ELF-1 (cell line): ENCODE measurements at places on chromosomes 11 and 22.

- no peak for DNase-seq
Measured at GRCh38 chr11:117484156-117484555, 156.5 kb downstream of the CEP164 start.

DNA sequence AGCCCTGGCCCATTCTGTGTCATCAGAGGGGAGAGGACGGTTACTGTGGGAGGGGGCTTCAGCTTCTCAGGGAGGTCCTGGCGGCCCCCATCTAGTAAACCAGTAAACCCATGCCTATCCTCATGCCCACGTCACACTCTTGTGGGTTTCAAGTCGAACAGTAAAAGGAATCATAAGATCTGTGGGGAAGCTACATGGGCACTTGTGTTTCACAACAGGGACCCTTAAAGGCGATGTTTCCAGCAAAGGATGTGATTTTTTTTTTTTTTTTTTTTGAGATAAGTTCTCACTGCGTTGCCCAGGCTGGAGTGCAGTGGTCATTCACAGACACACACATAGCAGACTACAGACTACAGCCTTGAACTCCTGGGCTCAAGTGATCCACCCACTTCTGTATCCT lies 9.2 kb upstream of the PARVG start:
- no peak for DNase-seq

GRCh38 chr11:126790550-126791081 lies 210.0 kb downstream of the KIRREL3 start:
- DNase-seq = peak; percentile 43

DNA sequence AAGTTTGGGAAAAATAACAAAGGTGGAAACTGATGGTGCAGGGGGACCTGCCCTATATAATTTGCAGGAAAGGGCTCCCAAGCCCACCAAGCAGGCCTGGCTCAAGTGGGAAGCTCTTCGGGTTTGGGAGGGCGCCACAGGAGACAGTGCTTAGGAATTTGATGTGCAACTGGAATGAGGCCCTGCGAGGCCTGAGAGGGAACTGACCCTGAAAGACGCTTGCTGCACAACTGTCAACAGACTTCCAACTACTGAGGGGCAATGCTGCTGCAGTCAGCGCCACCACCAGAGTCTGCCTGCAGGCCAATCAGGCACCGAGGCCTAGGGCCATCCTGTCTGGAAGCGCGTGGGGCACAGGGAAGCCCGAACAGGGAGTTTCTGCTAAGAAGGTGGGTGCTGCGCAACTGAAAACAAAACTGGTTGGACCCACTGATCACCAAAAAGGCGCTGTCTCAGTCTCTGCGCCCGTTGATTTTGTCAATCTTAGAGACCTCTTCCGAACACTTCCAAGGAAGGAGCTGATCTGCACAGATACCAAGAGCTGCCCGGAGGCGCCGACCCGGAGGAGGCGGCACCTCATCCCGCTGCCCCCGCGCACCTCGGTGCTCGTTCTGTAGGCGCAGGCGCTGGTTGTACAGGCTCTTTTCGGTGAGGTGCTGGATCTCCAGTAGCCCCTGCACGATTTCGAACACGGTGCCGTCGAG lies 667 bp downstream of the DGCR6L start:
- peak; percentile 68 for DNase-seq

DNA sequence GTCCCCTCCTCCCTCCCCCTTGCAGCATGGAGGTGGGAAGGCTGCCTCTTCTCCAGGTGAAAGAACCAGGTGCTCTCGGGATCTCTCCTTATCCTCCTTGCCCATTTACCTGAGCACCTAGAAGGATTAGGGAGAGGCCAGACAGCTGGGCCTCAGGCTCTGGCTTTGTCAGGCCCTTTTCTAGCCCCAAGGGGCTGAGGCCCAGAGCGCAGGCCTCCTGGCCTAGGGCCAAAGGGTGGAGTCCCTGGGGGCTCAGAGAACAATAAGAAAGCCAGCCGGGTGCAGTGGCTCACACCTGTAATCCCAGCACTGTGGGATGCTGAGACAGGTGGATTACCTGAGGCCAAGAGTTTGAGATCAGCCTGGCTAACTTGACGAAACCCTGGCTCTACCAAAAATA lies 5.4 kb upstream of the TTLL1 start:
- no peak for DNase-seq

DNA sequence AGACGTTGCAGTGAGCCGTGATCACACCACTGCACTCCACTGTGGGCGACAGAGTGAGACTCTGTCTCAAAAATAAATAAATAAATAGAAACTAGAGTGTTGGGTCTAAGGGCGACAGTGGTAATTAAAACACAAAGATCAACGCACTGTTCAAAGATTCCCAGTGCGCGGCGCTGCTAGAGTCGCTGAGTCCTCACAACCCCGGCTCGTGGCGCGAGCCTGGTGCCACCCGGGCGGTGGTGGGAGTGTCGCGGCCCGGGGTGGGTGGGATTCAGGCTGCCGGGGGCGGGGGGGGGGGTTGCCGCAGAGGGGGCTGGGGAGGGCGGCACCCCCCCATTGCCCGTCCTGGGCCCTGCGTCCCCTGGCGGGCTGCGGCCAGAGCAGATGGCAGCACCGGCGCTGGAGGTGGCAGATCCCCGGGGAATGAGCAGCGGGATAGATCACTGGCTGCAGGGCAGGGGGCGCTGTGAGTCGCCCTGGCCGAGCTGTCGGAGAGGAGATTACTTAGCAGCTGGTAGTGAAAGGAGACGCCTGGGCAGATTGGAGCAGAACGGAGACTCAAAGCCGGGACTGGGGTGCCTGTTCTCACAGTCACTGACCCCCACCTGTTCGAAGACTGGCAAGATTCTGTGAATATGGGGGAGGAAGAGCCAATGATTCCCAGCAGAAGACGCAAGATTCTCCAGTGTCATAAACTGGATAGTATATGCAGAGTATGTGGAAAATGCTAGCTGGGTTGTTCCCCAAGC lies 30.2 kb upstream of the APOBEC3A start:
- peak; percentile 84 for DNase-seq

DNA sequence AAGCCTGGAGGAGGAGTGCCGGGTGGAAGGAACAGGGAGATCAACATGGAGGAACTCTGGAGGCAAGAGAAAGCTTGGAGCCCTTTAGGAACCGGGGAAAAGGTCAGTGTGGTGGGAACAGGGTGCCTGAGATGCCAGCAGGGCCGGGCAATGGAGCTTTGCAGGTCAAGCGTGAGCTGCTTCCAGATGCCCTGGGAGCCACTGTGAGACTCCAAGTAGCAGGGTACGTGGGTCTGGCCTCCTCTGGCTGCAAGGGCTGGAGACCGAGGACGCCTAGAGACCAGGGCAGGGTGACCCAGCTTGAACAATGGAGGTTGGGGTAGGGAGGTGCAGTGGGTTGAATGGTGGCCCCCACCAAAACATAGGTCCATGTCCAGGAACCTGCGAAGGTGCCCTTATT lies 15.6 kb upstream of the EMID1 start:
- DNase-seq = no peak

- DNase-seq = no peak
Measured at GRCh38 chr22:49086181-49086580, 741.5 kb downstream of the BRD1 start.

DNA sequence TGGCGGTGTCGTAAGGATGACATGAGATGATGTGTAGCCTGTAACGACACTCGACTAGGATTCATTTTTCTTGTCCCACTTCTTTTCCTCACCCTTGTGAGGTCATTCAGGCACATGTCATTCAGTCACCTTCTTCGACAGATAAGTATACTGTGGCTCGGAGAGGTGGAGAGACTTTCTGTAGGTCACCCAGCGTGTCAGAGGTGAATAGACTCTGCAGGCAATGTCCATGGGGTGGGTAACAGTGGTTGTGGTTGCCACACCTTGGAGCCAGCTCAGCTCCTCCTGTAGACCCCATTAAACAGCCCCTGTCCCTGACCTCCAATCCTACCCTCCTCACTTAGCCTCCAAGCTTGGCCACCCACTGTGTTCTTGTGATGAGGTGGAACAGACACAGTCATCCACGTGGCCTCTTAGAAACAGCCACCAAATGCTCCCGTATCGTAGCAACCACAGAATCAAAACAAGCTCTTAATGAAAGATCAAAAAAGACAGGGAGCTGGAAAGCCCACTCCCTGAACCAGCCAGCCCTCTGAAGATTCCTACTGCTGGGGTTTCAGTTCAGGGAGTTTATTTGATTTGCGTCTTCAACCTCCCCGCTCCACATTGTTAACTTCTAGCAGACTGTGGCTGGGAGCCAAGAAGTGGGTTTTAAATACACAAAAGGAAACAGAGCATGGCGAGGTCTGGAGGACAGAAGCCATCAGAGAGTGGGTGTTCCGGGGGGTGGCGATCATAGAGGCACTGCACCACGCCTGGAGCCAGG lies 89.0 kb upstream of the GRK3 start:
- no peak for DNase-seq

DNA sequence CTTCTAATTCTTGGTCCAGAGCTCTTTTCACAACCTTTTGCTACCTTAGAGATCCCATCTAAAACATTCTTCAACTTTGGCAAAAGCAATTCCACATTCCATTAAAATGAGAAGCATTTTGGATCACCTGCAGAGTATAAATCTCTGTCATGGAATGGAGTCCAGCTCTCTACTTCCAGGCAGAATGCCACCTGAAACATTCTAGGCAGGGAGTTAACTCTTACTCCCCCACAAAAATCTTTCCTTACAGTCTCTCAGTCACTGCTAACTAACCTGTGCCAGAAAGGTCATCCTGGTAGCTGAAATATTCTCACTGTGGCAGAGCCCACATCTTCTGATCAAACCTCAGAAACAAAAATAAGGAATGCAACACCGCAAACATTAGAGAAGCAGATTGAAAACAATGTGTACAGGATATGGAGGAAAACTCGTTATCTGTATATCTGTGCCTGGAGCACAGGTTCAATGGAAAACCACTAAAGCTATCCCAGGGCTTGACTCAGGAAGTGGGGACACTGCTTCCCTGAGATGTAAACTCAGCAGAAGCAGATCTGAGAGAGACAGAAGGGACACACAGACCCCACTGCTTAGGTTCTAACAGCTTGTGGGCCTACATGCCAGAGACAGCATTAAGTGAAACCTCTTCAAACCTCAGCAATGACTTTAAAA lies 78.9 kb downstream of the KCNC1 start:
- no peak for DNase-seq

GRCh38 chr22:26592421-26592891 lies 2.5 kb upstream of the TPST2 start:
- no peak for DNase-seq

GRCh38 chr11:106121570-106122320 lies 44.3 kb downstream of the AASDHPPT start:
- DNase-seq = peak; percentile 50

GRCh38 chr11:68044145-68044813 lies 5.5 kb downstream of the TCIRG1 start:
- DNase-seq = peak; percentile 64

GRCh38 chr11:34866375-34866774 lies 49.8 kb downstream of the APIP start:
- no peak for DNase-seq

- no peak for DNase-seq
Measured at GRCh38 chr11:11312738-11313137, 40.3 kb downstream of the CSNK2A3 start.

GRCh38 chr11:88680806-88681205 lies 343.3 kb upstream of the CTSC start:
- DNase-seq = no peak

GRCh38 chr22:22929381-22930221 lies 42.0 kb downstream of the IGLL5 start:
- DNase-seq = no peak
